ENCODE measurements at places on chromosomes 1 and 21.
A peak's percentile ranks its signal among the peaks of the same experiment; 100 is the strongest.

- no peak for DNase-seq
Measured at GRCh38 chr1:240709676-240710075, 97.7 kb upstream of the GREM2 start.

DNA sequence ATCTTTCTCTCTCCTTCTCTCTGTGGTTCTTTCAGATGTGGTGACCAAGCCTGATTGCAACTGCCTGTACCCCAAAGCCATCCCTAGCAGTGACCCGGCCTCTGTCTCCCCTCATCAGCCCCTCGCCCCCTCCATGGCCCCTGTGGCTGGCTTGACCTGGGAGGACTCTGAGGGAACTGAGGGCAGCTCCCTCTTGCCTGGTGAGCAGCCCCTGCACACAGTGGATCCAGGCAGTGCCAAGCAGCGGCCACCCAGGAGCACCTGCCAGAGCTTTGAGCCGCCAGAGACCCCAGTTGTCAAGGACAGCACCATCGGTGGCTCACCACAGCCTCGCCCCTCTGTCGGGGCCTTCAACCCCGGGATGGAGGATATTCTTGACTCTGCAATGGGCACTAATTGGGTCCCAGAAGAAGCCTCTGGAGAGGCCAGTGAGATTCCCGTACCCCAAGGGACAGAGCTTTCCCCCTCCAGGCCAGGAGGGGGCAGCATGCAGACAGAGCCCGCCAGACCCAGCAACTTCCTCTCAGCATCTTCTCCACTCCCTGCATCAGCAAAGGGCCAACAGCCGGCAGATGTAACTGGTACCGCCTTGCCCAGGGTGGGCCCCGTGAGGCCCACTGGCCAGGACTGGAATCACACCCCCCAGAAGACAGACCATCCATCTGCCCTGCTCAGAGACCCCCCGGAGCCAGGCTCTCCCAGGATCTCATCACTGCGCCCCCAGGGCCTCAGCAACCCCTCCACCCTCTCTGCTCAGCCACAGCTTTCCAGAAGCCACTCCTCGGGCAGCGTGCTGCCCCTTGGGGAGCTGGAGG, 12.7 kb downstream of the CSF1 start:
- DNase-seq: no peak

DNA sequence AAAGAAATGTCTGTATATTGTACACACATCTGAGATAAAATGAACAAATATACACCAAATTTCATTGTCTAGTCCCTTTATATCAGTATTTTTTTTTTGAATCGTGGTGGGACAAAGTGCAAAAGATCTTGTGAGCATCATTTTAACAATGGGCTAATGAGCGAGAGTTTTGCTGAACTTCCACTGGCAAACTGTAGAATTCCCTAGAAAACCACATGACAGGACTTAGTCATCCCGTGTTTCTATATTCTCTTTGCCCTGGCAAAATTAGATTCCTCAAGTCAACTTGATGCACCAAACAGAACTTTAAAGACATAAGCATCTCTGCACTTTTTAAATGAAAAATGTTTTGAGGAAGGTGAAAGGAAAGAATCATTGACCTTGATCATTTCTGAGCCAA, 488.2 kb upstream of the PTBP2 start:
- no peak for DNase-seq

- no peak for DNase-seq
Measured at GRCh38 chr1:169307176-169307575, 60.4 kb downstream of the NME7 start.

- DNase-seq: no peak
Measured at GRCh38 chr1:118116401-118116800, 68.6 kb downstream of the SPAG17 start.

DNA sequence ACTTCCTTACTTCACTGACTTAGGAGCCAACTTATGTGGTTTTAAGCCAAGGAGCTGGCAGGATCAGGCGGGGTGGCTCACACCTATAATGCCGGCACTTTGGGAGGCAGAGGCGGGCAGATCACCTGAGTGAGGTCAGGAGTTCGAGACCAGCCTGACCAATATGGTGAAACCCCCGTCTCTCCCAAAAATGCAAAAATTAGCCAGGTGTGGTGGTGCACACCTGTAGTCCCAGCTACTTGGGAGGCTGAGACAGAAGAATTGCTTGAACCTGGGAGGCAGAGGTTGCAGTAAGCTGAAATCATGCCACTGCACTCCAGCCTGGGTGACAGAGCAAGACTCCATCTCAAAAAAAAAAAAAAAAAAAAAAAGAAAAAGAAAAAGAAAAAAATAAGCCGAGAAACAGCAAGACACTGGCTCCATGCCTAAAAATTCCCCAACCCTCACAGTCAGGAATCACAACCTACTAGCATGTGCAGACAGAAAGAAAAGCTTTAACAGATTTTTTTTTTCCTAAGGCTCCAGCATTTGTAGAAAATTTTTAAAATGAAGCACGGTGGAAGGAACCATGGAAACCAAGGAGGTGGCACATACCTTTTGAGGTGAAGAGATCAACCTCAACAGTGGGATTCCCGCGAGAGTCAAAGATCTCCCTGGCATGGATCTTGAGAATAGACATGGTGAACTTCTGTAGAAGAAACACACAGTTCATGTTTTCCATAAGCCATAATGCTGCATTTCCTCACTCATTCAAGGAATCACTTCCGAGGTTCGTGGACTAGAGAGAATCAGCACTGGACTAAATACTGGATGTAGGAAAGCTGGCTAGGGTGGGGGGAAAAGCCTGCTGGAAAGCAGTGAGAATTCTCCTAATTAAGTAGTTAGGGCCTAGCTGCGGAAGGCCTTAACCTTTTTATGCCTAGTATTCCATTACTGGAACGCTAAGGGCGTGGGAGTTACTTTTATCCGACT, 4.0 kb downstream of the ENO1 start:
- DNase-seq: no peak

DNA sequence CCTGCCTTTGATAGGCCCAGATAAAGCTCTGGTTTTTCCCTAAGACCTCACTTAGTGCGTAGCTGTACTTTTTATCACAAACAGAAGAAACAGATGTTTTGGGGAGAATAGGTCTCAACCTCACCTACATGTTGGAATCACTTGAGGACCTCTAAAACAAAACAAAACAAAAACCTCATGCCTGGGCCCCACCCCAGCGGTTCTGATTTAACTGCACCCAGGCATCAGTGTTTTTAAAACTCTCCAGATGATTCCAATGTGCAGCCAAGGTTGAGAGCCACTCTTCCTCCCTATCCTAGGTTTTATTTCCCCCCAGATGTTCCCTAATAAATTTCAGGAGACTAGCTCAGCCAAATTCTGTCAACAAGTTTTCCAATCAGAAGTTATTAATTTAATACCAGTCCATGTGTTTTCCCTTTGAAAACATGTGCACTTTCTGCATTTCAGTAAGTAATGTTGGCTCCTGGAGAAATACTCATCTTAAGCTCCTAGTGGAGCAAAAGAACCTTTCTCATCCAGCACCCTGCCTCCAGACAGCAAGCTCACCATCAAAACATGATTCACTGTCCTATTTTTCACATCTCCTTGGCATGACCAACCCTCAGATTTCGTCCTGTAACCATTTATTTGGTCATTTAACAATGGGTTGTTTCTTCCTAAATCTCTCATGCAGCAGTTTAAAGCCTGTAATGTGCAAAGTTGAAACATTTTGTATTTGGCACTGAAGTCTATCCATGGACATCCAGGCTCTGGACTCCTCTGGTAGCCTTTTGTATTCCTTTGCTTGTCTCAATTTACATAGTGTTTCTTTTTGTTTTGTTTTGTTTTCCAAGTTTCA, 27.5 kb downstream of the LRRC8C start:
- DNase-seq: no peak

DNA sequence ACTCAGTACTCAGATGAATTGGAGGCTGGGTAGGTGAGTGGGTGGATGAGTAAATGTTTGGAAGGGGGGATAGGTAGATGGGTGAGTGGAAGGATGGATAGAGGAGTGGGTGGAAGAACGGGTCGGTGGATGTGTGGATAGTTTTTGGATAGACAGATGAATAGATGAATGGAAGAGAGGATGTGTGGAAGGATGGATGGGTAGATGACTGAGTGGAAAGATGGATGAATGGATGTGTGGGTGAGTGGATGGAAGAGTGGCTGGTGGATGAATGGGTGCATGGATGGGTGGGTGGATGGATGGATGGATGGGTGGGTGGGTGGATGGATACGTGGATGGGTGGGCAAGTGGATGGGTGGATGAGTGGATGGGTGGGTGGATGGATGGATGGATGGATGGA, 3.7 kb downstream of the SLC45A1 start:
- no peak for DNase-seq

- DNase-seq: no peak
Measured at GRCh38 chr1:101081496-101082488, 56.2 kb upstream of the DPH5 start.

DNA sequence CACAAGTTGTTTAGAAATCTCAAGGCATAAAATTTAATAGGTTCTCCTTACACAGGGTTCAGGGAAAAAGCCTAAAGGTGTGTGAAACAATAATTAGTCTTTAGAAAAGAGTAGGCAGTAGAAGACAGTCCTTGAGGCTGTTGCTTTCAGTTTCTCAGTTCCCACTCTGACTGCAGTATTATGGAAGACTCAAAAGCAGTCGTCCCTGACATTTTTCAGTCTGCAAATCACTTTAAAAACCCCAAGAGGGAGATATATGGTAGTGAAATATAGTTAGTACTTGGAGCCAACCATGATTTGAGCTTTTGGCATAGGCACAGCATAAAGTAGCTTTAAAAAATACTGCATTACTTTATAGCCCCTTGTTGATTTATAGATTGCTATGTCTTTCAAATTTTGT, 299.7 kb downstream of the OLFM3 start:
- no peak for DNase-seq

DNA sequence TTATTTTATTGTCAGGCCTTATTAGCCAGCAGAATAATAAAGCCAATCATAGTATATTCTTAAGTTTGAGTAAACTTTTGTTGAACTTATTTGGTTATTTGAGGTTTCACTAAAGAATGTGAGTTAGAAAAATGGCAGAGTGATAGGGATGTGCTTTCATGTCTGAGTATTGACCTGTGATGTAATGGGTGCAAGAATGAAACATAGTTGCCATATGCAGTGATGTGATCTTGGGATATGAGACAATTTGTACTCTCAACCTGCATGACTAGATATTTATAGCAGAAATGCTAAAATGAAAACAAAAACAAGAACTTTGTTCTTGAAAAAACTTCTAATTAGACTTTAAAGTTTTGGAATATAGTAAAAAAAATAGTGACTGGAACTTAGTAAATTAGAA, 97.9 kb downstream of the DISP1 start:
- no peak for DNase-seq

- DNase-seq: no peak
Measured at GRCh38 chr1:84985365-84985764, 11.5 kb downstream of the MCOLN2 start.

DNA sequence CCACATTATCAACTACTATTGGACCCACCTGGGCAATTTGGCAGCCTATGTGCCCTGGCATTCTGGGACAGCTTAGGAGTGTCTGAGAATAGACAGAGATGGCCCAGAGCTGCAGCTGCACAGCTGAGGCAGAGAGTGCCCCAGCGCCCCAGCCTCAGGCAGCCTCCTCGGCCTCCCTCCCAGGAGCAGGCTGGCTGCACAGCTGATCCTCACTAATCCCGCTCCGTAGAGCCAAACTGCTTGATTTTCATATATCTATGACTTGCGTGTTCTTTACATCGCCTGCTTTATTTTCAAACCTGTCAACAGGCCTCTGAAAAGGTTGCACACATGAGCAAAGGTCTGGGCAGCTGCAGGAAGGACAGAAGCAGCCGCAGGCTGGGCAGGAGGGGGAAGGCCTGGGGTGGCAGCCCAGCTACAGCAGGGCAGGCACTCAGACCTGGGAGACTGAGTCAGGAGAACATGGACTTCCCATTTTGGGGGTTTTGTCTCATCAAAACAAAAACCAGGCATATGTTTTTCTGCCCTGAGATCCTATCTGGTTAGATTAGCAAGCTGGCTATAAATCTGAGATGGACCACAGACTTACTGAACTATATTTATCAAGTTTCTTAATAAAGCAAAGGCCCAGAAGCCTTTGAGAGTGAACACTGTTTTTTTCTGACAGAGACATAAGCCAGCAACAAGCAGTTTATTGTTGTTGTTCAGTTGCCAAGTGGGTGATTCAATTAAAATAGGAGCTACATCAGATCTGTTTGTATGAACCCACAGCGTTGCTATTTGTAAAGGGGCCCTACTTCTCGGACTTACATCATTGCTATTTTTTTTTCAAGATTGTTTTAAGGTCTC, 301.8 kb upstream of the DUSP10 start:
- DNase-seq: peak; percentile 97

DNA sequence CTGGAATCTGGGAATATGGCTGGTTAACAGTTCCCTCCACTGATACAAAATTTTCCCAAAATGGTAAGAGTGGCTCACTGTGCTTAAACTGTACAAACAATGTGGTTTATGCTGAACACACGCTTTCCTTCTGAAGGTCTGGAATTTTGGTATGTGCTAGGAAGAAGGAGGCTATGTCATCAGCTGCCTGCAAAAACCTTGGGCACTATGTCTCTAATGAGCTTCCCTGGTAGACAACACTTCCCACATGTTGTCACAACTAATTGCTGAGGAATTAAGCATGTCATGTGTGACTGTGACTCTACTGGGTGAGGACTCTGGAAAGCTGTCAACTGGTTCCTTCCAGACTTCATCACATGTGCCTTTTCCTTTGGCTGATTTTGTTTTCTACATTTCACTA, 29.2 kb downstream of the IPP start:
- DNase-seq: peak; percentile 66

- no peak for DNase-seq
Measured at GRCh38 chr1:3183411-3183810, 114.4 kb downstream of the PRDM16 start.

- DNase-seq: no peak
Measured at GRCh38 chr21:23887725-23888306, 1719.5 kb downstream of the MRPL39 start.

GRCh38 chr1:119713039-119713748, 1.5 kb downstream of the PHGDH start:
- no peak for DNase-seq

DNA sequence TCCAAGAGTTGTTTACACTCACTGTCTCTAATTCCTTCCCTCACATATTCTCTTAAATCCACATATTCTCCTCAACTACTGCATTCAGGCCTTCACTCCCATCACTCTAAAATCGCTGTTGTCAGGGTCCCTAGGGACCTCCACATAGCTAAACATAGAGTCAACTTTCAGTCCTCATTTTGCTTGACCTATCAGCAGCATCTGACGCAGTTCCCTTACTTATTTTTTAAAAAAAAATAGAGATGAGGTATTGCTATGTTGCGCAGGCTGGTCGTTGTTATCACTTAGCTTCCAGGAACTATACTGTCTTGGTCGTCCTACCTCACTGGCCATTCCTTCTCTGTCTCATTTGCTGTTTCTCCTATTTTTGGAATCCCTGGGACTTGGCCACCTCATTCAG, 11.7 kb upstream of the PLEKHO1 start:
- no peak for DNase-seq

GRCh38 chr1:29121936-29122681, 1.6 kb downstream of the TMEM200B start:
- no peak for DNase-seq

- no peak for DNase-seq
Measured at GRCh38 chr21:32248571-32249461, 30.0 kb downstream of the MIS18A start.

DNA sequence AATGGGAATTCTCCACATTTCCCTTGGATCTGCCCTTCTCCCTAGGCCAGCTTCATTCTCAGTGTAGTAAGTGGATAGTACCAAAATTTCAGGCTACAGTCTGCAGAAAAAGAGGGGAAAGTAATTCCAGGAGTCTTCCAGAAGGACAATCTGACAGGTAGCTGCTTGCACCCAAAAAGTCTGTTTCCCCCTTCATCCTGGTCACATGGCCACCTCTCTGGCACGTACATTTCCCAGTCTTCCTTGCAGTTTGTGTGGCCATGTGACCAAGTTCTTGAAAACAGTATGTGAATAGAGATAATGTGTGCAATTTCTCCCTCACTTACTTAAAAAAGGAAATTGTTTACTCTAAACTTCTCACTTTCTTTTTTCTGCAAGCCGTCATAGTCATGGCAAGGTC, 14.6 kb upstream of the FMO4 start:
- no peak for DNase-seq
